ENCODE measurements at places on chromosomes 7 and 10. TPM values are rescaled to one million over a fixed set of nuclear protein-coding genes. Genes with fewer than 3 reads are reported as not detected.

PPP1R3C gene
- total RNA-seq = 28.1 TPM

CD36 gene
- 0.28 TPM for total RNA-seq

STARD3NL gene
- total RNA-seq = 50.7 TPM

AMPH gene
- 0.10 TPM for total RNA-seq

WIPF3 gene
- total RNA-seq = 0.39 TPM

PLAU gene
- 121 TPM for total RNA-seq

SEC31B gene
- 2.7 TPM for total RNA-seq

RADIL gene
- total RNA-seq = 2.7 TPM
